ENCODE measurements at places on chromosomes 16 and 17. TPM values are rescaled to one million over a fixed set of nuclear protein-coding genes. Genes with fewer than 3 reads are reported as not detected.

Gene OGFOD1
- total RNA-seq, result 83.5 TPM

Gene SOX8
- total RNA-seq, result not detected

Gene WRAP53
- 9.2 TPM for total RNA-seq

Gene CORO6
- 3.3 TPM for total RNA-seq

Gene QPRT
- total RNA-seq, result 258 TPM

Gene P2RX5
- total RNA-seq, result 2.9 TPM

Gene KRTAP2-3
- 5.9 TPM for total RNA-seq

Gene KRT31
- not detected for total RNA-seq

Gene FNDC8
- total RNA-seq, result not detected

Gene CDH3
- total RNA-seq, result 198 TPM

Gene SHISA9
- total RNA-seq, result 21.2 TPM

GRCh38 chr17:73693071-73693470 lies 48.8 kb upstream of the SDK2 start:
- DNase-seq, result no peak

DNA sequence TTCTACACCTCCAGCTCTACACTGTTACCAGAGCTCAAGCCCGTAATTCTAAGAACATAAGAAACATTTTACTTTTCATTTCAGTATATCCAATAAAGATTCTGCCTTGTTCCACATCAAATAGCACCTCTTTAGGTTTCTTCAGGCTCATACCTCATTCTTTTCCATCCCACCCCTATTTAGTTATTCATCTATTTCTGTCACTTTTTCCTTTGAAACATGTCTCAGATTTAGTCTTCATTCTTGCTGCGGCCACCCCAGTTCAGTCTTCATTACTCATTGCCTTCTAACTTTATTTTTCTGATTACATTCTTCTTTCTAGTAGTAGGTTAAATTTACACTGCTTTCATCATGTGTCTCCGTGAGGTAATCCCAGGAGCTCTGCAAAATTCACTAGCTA lies 33.5 kb downstream of the PPM1E start:
- no peak for DNase-seq

GRCh38 chr17:79024901-79025737 lies 1.1 kb downstream of the C1QTNF1 start:
- no peak for DNase-seq

GRCh38 chr16:59047114-59047513 lies 313.0 kb upstream of the GOT2 start:
- no peak for DNase-seq

GRCh38 chr16:13883276-13883675 lies 36.7 kb upstream of the ERCC4 start:
- no peak for DNase-seq

- DNase-seq, result no peak
These were observed 931 bp upstream of the WIPF2 start for GRCh38 chr17:40218006-40218739.

GRCh38 chr17:78390241-78391050 lies 12.0 kb downstream of the PGS1 start:
- peak; percentile 81 for DNase-seq

GRCh38 chr17:41567317-41567716 lies 4.5 kb downstream of the KRT9 start:
- no peak for DNase-seq

- DNase-seq, result peak; percentile 92
These were observed 1.8 kb upstream of the HELZ start for GRCh38 chr17:67246653-67247415.

DNA sequence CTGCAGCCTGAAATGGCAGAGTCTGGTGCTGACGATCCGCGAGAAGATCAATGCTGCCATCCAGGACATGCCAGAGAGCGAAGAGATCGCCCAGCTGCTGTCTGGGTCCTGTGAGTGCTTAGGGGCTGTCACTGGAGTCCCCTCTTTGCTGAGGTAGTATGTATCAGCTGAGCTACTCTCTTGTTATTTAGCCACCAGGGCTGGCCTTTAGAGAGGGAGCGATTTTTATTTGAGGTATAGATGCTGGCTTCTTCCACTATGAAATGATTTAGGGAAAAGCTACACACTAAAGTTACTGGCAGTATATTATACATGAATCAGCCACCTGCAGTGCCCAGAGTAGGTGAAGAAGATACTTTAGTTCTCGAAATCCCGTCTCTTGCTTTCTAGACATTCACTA lies 2.6 kb downstream of the CDK5RAP3 start:
- no peak for DNase-seq

DNA sequence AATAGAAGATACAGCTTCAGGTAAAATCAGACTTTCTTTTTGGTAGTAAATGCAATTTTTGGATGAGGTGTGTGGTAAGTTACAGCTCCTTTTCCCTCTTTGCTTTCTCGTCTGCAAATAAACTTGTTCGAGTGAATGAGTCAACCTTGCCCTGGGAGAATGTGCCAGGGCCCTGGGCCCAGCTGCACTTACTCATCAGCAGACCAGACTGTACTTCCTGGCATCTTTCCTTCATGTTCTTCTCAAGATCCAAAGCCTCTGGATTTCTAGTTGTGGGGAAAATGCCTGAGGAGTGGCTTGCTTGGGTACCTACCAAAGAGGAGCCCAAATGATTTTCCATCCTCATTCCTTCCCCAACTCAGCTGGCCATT lies 5.4 kb upstream of the G6PC1 start:
- DNase-seq, result peak; percentile 93

GRCh38 chr16:11632455-11632939 lies 35.8 kb upstream of the SNN start:
- peak; percentile 81 for DNase-seq

DNA sequence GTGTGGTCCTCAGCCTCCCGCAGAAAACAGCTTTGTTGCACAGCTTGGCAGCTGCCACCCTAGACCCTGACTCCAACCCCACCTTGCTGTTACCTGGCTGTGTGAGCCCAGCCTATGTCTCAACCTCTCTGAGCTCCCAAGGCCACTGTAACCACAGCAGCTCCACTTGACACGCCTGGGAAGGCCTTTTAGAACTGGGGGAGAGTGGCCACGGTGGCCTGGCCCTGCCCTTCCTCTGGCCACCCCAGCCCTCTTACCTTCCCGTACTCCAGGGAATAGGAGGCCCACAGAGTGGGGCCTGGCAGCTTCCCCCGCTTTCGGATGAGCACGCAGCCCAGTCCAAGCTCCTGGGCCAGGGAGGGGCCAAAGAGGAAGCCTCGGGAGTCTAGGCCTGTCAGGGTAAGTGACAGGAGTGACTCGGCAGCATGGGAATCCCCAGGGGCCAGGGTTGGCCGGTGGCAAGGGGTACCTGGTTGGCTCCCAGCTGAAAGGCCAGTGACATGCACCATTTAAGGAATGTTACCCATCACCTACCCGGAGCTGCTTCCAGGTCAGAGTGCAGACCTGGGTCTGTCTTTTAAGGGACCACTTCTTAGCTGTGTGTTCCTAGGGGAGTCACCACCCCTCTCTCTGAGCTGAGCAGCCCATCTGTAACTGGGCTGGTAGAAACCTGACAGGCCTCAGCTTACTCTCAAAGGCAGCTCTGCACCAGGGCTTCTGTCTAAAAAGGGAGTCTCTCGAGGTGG lies 1.4 kb downstream of the APRT start:
- no peak for DNase-seq

DNA sequence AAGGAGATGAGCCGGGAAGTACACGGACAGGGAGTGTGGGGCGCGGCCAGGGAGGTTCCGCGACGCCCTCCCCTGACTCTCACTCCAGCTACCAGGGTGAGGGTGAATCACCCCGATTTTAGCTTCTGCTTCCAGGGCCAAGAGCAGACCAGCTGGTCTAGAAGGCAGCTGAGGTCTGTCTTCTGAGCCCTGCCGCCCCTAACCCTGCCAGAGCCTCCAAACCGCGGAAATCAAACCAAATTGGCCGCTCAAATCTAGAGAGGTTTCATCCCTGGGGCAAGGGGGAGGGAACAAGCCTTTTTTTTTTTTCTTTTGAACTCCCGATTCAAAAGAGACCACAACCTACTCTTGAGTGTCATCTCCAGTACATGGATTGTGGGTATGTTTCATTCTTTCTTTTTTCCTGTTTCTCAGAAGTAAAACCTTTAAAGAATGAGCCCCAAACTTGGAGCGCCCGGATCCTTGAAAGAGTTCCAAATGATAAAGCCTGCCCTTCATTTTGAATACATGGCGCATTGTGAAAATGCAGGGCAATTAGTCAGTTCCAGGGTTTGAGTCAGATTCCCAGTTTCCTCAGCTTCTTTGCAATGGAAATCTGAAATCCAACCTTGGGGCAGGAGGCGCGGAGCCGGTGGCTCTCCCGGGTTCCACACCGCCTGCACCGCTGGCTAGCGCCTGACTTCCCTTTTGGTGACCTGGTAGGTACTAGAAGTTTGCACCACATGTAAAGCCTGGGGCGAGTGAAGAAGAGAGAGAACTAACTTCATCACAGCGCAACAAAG lies 16.5 kb upstream of the ZFHX3 start:
- no peak for DNase-seq

- DNase-seq, result no peak
These were observed 11.4 kb upstream of the RHBDF2 start for GRCh38 chr17:76512366-76513305.

GRCh38 chr17:7732981-7733539 lies 15.5 kb downstream of the DNAH2 start:
- no peak for DNase-seq

- DNase-seq, result no peak
These were observed 16.9 kb downstream of the SYNRG start for GRCh38 chr17:37592291-37592690.

DNA sequence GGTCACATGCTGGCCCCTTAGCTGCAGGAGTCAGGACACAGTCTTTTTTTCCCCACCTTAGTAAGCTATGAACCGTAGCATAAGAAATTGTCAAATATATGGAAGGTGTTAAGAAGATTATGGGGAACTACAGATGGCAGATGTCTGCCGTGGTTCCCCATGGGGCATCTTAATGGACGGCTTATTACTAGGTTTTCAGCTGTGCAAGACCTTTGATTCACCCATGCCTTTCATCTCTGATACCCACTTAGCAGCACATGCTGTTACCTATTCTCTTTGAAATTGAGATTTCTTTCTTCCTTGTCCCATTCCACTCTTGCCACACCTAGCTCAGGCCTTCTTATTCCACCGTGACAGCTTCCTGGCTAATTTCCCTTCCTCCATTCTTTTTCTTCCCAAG lies 70.7 kb downstream of the RPTOR start:
- DNase-seq, result no peak

DNA sequence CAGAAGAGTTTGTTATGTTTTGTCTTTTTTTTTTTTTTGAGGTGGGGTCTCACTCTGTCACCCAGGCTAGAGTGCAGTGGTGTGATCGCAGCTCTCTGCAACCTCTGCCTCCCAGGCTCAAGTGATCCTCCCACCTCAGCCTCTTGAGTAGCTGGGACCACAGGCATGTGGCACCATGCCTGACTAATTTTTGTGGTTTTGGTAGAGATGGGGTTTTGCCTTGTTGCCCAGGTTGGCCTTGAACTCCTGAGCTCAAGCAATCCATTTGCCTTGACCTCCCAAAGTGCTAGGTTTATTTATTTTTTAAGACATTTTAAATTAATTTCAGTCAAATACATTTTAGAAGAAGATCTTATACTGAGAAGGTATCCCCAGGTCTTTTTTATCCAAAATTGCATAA lies 366.7 kb downstream of the KCNJ2 start:
- peak; percentile 52 for DNase-seq

DNA sequence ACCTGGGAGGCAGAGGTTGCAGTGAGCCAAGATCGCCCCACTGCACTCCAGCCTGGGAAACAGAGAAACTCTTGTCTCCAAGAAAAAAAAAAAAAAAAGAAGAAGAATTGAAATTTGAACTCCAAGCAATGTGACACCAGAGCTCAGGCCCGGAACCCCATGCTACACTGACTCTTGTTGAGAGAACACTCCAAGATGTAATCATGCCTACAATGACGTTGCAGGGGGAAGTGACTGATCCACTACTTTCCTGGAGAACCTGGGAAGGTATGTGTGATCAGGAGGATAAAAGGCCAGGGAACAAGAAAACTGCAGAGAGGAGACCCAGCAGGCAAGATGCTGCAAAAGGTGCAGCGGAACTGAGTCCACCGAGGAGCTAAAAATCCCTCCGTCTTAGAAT lies 57.9 kb downstream of the ADCY9 start:
- DNase-seq, result peak; percentile 52

GRCh38 chr17:40902498-40902897 lies 17.5 kb upstream of the KRT20 start:
- DNase-seq, result no peak

- DNase-seq, result no peak
These were observed 9.3 kb upstream of the LRRC59 start for GRCh38 chr17:50406578-50406977.

- DNase-seq, result no peak
These were observed 10.7 kb downstream of the HPR start for GRCh38 chr16:72073560-72074230.

- no peak for DNase-seq
These were observed 95.2 kb upstream of the SMIM36 start for GRCh38 chr17:55606488-55606815.

DNA sequence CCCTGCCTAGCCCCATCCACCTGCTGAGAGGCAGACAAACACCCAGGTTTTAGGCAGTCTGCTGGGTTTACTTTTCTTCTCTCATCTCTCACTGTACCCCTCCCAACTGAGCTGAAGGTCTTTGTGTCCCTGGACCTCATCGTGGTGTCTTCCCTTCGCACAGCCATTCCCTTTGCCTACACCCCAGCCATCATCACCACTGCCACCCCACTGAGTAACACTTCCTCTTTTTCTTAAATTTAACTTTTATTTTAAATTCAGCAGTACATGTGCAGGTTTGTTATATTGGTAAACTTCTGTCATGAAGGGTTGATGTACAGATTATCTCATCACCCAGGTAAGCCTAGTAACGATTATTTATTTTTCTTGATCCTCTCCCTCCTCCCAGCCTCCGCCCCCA lies 188.3 kb upstream of the MON1B start:
- no peak for DNase-seq

GRCh38 chr16:30052671-30053372 lies 12.7 kb upstream of the ALDOA start:
- DNase-seq, result peak; percentile 71

DNA sequence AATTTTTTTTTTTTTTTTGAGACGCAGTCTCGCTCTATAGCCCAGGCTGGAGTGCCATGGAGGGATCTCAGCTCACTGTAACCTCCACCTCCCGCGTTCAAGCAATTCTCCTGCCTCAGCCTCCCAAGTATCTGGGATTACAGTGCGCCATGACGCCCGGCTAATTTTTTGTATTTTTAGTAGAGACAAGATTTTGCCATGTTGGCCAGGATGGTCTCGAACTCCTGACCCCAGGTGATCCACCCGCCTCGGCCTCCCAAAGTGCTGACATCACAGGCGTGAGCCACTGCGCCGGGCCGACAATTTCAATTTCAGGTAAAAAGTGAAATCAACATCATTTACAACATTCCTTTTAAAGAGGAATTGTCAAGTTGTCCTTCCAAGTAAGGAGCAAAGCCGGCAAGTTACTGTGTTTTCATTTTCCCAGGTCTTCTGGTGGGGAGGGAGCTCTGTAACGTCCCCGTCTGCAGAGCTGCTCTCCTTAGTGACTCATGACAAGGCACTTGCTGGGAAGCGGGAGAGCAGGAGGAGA lies 873 bp downstream of the NPLOC4 start:
- peak; percentile 57 for DNase-seq

- DNase-seq, result no peak
These were observed 15.7 kb upstream of the GPR139 start for GRCh38 chr16:20089246-20089965.
